ENCODE measurements at places on chromosomes 7 and 10.

DNA sequence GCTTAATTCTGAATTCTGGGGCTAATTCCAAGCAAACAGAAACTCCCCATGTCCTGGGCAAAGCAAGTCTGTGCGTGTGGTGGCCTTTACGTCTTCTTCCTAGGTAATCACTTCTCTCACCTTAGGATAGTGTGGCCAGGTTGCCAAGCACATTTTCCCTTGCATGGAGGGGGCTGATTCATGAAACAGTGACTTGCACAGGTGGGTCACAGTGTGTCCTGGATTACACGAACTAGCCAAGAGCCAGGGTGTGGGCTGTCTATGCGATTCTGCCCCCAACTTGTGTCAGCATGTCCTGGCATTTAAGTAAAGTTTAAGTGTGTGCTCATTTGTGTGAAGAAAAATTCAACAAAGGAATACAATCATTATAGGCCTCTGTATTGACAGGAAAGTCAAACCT lies 18.5 kb upstream of the SEM1 start:
- DNase-seq, result no peak

DNA sequence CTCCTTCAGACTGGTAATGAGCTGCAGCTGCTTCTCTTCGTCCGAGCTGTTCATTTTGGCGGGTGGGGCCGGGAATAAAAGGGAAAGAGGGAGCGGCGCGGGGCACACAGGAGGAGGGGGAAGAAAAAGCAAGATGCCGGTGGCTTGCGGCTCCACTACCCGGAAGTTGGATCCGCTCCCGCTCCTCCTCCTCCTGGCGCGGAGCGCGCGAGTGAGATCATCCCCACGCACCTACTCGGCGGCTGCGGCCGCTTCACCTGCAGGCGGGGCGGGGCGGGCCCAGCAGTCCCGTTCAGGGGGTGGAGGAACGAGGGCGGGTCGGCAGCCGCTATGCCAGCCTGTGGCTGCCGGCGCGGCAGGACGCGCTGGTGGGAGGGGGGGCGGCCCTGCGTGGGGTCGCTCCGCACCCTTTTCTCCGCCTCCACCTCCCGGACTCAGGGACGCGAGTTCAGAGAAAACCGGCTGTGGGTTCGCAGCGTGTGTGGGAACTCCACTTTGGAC lies at the start of gene SHTN1:
SHTN1 (minus strand) TSS at position 162 of the 501 bp plus-strand sequence; CDS start at position 54, 108 bp downstream.
- DNase-seq, result peak; percentile 15

- no peak for DNase-seq
Observed at GRCh38 chr7:111796671-111797070, 234.4 kb upstream of the IMMP2L start.

- no peak for DNase-seq
Observed at GRCh38 chr7:23520582-23520981, 11.2 kb downstream of the TRA2A start.

DNA sequence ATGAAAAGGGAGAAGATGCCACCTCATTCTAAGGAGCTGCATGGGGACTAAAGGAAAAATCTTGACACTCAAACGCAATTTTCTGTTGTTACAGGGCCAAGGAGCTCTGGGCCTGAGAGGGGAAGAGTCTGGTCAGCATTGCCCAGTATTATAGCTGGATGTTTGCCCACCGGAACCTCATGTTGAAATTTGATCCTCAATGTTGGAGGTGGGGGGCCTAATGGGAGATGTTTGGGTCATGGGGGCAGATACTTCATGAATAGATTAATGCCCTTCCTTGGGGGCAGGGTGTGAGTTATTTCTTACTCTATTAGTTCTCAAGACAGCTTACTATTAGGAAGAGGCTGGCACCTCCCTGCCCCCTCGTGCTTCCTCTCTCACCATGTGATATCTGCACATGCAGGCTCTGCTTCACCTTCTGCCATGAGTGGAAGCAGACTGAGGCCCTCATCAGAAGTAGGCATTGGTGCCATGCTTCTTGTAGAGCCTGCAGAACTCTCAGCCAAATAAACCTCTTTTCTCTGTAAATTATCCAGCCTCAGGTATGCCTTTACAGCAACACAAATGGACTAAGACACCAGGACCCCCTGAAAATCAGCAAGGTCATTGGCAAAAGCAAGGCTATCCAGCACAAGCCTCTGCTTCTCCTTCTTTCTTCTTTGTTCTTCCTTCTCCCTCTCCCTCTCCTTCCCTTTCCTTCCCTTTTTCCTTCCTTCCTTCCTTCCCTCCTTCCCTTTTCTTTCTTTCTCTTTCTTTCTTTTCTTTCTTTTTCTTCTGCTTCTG lies 15.1 kb downstream of the GCK start:
- DNase-seq, result no peak

- DNase-seq, result no peak
Observed at GRCh38 chr7:28069807-28070206, 110.8 kb downstream of the JAZF1 start.

DNA sequence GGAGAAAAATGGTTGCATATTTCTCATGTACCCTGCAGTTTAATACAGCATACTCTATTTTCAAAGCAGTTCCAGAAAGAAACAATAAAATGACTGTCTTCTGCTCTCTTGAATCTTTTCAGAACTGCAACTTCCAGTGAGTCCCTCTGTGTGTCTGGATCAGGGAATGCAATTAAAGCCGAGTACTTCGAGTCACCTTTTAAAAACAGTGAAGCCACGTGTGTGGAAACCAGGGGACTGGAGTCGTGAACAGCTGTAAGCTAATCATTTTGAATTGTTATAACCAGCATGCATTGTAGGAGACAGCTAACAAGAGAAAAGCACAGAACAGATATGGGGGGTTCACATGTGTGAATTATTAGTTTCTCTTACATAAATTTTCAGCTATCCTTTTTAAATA lies 109.1 kb downstream of the CPED1 start:
- DNase-seq, result no peak

GRCh38 chr10:102121739-102122372 lies 1.7 kb upstream of the LDB1 start:
- DNase-seq, result no peak

GRCh38 chr10:31963589-31963980 lies 35.0 kb upstream of the ARHGAP12 start:
- DNase-seq, result no peak

- no peak for DNase-seq
Observed at GRCh38 chr10:22466763-22467334, 121.6 kb downstream of the SPAG6 start.

DNA sequence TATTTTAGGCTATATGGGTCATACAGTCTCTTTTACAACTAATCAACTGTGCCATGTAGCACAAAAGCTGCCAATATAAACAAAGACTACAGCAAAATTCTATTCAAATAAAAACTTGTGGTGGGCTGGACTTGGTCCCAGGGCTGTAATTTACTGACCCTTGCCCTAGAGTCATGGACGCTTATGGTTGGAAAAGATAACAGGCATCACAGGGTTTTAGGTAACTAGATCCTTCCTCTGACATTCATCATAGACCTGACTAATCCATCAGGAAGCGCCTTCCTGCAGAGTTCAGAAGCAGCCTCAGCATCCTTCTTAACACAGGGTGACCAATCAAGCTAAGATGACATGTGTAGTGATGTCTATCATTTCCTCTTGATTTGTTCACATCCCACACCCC lies 40.2 kb upstream of the GPAM start:
- DNase-seq, result no peak

GRCh38 chr7:119010635-119011034 lies 786.1 kb downstream of the ANKRD7 start:
- DNase-seq, result no peak

DNA sequence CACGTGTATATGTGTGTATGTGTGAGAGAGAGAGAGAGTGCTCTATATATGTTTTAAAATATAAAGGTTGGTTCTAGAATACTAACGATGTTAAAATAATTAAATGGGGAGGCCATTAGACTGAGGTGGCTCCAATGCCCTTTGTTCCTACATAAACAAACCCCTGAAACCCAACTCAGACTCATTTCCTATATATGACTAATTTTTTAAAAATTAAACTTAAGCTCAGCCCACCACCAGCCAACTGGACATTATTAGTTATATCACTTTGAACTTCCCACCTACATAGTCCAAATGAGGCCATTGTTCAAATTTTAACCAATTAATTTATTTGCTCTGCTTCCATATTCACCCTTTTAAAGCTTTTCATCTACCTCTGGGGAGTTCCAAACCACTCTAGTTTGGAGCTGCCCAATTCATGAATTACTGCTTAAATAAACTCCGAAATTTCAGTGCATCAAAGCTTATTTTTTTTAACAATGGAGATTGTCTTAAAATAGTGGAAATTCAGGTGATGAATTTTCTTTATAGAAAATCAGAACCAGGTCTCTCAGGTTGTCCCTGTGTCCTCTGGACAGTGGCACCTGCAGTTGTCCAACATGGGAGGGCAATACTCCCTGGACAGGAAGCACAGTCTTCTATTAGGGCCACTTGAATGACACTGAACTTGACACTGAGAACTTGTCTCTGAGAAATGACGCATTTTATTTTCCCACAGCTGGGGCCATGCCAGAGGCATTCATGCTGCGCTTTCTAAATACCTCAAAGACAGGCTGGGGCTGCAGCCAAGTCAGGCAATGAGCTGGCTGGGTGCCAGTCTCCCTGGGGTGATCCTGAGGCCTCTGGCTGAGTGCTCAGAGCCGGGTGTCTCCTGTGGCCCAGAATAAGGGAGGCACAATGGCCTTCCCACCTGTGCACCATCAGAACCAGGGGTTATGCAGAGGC lies 109.5 kb upstream of the TMEM72 start:
- no peak for DNase-seq

- DNase-seq, result no peak
Observed at GRCh38 chr7:35697414-35698175, 2.7 kb upstream of the HERPUD2 start.

DNA sequence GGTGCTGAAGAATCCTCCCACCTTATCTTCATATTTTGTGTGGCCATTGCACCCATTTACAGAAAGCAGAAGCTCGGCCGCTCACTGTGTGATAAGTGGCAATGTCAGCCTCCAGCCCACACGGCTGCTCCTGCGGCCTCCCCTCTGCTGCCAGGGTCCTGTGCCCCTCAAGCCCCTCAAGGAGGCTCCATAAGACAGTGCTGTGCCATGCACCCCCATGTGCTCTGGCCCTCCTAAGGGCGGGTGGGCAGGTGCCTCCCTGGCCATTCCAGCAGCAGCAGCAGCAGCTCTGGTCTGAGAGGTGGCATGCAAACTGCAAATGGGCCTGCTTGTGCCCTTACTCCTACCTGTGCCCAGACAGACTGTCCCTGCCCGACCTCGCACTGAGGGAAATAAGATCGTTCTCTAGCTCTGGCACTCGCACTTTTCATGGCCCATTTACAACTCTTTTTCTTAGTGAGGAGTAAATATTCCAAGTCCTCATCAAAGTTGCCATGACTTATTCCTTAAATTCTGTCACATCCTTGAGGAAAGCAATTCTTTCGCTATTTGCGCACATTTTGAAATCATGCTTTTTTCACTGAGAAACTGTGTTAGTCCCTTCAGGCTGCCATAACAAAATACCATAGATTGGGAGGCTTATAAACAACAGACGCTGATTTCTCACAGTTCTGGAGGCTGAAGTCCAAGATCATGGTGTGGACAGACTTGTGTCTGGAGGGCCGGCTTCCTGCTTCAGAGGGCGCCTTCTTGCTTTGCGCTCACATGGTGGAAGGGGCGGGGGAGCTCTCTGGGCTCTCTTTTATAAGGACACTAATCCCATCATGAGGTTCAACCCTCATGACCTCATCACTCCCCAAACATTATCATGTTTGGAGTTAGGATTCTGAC lies 187.8 kb downstream of the COBL start:
- DNase-seq, result no peak

DNA sequence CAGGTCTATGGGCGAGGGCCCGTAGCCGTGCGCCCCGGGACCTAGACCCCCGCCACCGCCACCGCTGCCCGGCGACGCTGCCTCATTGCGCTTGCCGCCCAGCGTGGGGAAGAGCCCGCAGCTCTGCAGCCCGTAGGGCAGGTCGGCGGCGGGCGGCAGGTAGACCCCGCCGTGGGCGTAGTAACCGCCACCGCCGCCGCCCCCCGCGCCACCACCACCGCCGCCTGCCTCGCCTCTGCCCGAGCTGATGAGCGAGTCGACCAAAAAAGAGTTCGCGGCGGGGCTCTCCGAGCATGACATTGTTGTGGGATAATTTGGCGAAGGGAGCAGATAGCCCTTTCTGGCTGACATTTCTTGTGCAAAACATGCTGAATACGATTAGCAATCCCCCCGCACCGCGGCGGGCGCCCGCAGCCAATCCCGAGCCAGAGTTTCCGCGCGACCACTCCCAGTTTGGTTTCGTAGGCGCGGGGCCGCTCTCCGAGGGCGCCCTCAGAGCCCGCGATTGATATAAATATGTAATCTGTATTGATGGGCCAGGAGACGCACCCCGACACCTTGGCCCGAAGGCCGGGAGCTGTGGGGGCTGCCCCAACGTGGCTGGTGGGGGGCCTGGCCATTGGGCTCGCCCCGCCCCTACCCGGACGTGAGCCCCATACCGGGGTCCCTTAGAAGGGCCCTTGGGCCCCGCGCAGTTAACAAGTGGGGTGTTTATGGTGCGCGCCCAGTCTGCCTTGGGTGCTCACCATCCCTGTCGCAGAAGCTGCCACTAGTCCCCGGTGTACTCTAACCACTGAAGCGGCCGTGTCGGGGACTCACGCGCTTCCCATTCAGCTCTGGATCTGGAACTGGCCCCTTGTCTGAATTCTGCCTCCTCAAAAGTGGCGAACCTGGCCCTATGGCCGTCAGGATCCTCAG lies at the start of gene HOXA10:
HOXA10 (minus strand) TSS at position 365 of the 918 bp plus-strand sequence; CDS start at position 351, 14 bp downstream.
- DNase-seq, result no peak

- DNase-seq, result no peak
Observed at GRCh38 chr10:32738958-32739357, 219.1 kb downstream of the ITGB1 start.

GRCh38 chr7:20730611-20731010 lies 56.1 kb downstream of the SP8 start:
- DNase-seq, result no peak

- DNase-seq, result no peak
Observed at GRCh38 chr10:34291466-34292193, 523.5 kb downstream of the PARD3 start.

GRCh38 chr10:115856580-115856979 lies 416.4 kb downstream of the GFRA1 start:
- DNase-seq, result no peak
